ENCODE measurements at places on chromosomes 6 and 20.
A peak's percentile ranks its signal among the peaks of the same experiment; 100 is the strongest.

DNA sequence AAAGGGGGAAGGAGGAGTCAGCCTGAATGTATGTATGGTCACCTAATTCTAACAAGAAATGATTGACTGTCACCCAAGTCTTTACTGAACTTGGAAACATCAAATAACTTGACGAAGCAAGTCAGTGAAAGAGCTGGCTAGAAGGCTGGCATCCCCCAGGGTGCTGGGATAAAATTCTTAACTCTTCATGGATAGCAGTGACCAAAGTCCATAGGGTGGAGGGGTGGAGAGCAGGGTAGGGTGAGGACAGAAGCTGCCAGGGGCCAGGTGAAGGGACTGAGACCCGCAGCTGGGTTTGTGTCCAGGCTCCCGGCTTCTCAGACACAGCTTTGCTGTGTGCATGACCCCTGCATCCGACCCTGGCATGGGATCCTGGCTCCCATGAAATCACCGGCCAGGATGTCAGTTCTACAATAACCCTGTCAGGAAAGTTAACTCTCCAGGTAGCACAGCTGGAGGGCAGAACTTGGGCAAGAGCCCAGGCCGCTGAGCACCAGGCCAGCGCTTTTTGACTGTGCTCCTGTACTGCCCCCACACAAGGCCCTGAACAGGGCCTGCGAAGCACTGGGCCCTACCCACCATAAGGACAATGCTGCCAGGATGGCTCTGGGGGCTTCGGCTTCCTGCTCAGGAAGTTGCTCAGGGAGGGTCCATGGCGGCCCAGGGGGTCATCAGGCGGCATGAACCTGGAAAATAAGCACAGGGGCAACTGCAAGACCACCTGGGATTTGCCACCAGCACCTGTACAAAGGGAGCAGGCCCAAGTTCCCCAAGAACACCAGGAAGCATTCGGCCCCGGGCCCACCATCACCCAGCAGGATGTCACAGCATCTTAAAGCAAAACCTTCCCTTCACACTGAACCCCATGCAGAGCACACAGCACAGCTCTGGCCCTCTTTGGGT, 32.5 kb downstream of the ZC3H12D start:
- DNase-seq, result no peak

- peak; percentile 42 for DNase-seq
Observed at GRCh38 chr20:49676581-49677291, 36.9 kb downstream of the B4GALT5 start.

GRCh38 chr6:75149240-75149639, 56.6 kb downstream of the COL12A1 start:
- peak; percentile 68 for DNase-seq

DNA sequence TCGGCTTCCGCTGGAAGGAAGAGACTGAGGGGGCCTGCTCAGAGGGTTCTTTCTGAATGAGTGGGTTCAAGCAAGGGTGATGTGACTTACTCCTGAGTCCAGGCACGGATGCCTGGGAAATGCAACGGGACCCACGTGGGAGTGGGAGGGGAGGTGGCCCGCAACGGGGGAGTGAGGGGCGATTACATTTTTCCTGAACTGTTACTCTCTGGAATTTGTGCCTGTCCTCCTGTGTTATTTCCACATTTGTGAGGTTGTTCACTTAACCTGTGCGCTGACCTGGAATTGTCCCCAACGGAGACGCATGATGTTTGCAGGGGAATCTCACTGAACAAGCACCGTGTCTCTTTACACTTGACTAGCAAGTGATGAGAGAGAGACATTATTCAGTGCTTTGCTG, 209.4 kb downstream of the CDH4 start:
- DNase-seq, result no peak

DNA sequence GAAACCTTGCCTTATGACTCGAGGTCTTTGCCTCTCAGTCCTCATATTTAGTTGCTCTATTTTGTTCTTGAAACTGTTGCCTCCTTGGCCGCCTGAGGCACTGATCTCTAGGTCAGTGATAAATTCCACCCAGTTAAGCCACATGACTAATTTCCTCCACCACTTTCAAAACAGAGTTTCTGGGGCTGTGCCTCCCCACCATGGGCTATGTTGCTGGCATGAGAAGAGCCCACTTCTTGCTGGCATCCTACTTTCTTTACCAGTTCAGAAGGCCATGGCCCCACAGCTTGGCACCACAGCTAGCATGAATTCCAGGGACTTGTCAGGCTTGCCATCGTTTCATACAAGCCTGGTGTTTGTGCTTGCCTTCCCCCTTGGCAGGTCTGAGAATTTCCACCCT, 361.4 kb upstream of the JAG1 start:
- no peak for DNase-seq

GRCh38 chr20:36017048-36017951, 48.9 kb downstream of the CNBD2 start:
- peak; percentile 74 for DNase-seq
